Right lung (tissue), 10 donors: ENCODE measurements at places on chromosomes 11 and 22. TPM values are rescaled to one million over a fixed set of nuclear protein-coding genes. Genes with fewer than 3 reads are reported as not detected.

- no peak for DNase-seq
These were observed 38.3 kb downstream of the TBX1 start for GRCh38 chr22:19798891-19799293.

DNA sequence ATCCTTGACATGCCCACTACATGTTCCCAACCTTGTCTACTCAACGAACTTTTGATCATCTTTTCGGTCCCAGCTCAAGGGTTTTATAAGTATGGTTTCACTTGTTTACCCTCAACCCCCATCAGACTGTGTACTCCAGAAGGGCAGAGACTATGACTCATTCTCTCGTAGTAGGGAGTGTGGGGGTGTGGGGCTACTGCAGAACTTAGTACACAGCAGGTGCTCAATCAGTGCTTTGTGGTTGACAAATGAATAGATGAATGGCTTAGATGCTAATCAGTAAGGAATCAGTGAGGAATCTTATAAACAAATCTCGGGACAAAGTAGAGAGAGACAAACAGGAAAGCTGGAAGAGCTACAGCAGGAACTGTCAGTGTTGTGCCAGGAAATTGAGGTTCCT, 151.7 kb upstream of the PLET1 start:
- no peak for DNase-seq

Gene OOSP1
- polyA plus RNA-seq = not detected

Gene CSF2RB
- 2.8 TPM for polyA plus RNA-seq

- DNase-seq = no peak
These were observed 26.8 kb downstream of the CADM1 start for GRCh38 chr11:115477410-115477809.

- no peak for DNase-seq
These were observed 2.1 kb downstream of the FNBP4 start for GRCh38 chr11:47765086-47765485.

DNA sequence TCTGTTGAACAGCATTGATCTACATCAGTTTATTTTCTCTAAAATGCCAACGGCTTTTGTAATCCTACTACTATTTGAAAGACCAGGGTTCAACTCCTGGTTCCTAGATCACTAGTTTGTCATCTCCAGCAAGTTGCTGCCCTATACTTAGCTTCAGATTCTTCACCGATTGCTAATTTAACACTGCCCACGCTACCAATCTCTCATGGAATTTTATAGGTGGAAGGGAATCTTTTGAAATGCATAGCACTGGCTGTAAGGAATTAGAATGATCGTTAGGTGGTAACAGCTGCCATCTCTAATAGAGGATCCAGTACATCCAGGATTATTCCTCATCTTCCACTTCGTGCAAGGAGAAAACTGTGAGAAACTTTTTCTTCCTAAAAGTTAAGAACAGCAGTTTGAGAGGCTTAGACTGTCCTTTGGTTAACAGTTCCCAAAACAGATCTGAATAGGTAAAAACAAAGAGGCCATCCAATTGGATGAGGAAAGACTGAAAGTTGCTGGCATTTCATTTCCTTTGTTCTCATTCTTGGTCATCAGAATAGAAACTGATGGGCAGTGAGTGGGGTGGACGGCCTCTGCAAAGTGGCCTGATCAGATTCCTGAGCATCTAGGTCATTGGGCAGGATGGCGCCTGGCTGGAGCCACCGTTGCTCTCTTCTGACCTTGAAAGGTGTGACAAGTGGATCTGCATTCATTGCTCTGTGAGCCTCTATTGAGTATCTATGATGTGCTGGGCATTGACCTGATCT, 236.3 kb upstream of the SORL1-AS1 start:
- DNase-seq = no peak

- no peak for DNase-seq
These were observed 77.5 kb upstream of the CTSC start for GRCh38 chr11:88414981-88415413.

Gene KCNJ5
- 8.7 TPM for polyA plus RNA-seq

Gene KDM4E
- polyA plus RNA-seq = 0.15 TPM

Gene RCOR2
- polyA plus RNA-seq = 12.0 TPM

GRCh38 chr11:59224351-59224928, 11.7 kb upstream of the MPEG1 start:
- peak; percentile 73 for DNase-seq

DNA sequence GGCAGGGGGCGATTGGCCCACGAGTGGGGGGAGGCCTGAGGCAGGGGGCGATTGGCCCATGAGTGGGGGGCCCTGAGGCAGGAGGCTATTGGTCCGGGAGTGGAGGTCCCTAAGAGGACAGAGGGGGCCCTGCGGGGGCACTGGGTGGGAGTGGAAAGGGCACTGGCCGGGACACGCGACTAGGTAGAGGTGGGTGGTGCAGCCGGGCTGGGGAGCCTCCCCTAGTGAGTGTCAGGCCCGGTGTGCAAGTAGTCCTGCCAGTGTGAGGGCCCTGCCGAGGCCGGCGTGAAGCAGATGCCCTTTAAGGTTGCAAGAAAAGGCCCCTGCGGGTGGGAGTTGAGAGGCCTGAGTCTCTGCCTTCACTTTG, 909 bp upstream of the BRD1 start:
- DNase-seq = no peak

- no peak for DNase-seq
These were observed 217.8 kb upstream of the TBCEL start for GRCh38 chr11:120805960-120806555.

DNA sequence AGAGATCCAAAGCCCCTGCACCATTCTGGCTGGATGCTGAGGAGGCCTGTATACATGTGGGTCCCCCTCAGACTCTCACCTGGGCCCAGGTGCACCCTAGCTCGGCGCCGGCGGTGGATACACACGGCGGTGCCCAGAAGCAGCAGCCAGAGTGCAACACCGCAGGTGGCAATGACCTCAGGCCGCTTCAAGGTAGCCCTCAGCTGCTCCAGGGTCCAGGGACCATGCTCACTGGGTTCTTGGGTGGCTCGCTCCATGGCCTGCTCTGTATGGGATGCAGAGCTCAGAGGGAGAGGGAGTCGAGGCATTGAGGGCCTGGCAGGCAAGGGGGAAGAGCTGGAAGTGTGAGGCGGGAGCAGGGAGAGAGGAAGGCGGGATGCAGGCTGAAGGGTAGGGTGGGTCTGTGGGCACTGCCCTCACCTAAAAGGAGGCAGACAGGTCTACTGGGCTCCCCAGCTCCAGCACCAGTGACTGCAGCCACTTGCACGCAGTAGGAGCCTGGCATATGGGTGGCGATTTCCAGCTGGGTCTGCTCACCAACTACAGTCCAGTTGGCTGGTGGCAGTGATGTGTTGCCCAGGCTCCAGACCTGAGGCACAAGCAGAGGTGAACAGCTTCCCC, 3.8 kb downstream of the ROBO4 start:
- no peak for DNase-seq

DNA sequence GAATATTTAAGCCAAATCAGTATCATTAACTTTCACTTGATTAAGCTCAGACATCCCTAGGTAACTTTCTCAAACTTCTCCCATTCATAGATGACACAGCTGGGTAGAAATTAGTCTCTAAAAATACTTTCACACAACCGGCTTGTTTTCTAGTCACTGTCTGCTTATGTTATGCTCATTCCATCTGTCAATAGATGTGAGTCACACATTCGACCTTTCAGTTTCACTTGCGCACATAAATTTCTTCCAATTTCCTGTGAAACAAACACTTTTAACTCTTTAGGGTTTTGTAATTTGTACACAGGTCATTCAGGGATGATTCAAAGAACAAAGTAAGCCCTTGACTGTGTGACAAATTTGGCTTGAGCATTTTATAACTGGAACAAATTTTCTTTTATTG, 723.0 kb downstream of the KCNA4 start:
- no peak for DNase-seq

DNA sequence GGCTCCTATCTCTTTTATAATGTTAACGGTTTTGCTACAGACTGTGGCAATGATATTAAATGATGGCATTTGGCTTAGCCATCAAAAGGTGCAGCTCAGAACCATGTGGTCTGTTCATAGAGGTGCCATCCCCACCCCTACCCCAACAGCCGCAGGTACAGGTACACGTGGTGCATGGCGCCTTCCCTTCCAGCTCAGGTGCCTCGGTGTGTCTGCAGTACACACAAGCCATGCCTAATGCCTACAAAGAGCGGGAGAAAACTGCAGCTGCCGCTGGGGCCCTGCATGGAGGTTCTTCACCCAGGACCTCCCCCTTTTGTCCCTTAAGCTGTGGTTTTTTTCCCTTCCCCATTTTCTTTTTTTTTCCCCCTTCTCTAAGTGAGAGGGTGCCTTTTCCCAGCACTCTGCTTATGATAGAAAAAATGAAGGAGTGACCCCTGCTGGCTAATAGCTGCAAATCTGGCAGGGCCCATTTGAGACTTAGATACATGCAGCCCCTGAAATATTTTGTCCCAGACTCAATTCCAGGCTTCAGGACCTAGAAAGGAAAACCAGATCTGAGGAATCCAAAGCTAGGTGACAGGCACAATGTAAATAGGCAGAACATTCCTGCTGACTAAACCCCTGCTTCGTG, 6.5 kb downstream of the OR52M1 start:
- no peak for DNase-seq

DNA sequence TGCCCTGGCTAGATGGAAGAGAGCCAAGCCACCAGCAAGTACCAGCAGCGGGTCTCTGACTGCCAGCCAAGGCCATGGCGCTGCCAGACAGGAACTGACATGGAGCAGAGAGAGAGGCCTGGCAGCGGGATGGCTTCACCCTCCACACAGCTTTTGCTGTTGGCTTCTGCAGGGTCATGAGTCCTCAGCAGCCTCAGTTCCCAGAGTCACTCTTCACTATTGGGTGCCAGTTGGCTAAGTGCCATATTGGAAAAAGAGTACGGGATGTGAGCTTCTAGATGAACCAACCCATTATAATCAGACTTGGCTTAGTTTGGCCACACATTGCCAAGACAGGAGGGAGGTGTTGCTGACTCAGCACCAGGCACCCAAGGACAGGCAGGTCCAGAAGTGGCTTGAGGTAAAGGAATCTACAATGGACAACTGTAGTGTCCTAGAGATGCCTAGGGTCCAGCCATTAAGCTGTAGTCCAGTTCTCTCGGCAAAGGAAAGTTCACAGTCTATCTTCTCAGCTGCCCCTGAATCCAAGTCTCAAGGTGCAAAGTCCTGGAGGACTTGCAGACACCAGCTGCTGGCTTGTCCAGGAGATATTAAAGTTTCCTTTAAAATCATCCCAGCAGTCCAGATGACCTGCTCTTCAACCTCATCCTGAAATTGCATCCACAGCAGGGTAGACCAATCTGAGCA, 40.7 kb upstream of the POU2AF1 start:
- no peak for DNase-seq

- no peak for DNase-seq
These were observed 109.8 kb upstream of the FGF3 start for GRCh38 chr11:69928975-69929374.

- no peak for DNase-seq
These were observed 16.9 kb downstream of the FADS2 start for GRCh38 chr11:61844909-61845565.

DNA sequence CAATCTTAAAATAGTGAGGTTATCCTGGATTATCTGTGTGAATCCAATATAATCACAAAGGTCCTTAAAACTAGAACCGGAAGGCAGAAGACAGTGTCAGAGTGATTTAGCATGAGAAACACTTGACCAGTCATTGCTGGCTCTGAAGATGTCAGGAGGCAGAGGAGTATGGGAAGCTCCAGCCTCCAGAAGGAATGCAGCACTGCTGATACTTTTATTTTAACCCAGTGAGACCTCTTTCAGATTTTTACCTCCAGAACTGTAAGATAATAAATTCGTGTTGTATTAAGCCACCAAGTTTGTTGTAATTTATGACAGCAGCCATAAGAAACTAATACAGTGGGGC, 134.4 kb upstream of the ZC3H12C start:
- DNase-seq = no peak

DNA sequence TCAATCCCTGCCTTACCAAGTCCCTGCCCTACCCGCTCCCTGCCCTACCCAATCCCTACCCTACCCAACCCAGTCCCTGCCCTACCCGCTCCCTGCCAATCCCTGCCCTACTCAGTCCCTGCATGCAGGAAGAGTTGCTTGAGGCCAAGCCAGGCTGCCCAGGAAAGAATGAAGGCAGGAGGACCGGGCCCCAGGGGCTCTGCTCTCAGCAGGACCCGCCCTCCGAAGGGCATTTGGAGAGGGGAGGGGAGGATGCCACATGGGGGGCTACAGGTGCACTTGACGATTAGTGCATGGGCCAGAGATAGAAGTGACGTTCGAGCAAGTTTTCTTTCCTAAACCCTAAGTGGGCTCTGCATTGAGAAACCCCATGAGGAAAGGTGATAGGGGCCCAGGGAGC, 581.2 kb downstream of the TBC1D22A start:
- DNase-seq = no peak

DNA sequence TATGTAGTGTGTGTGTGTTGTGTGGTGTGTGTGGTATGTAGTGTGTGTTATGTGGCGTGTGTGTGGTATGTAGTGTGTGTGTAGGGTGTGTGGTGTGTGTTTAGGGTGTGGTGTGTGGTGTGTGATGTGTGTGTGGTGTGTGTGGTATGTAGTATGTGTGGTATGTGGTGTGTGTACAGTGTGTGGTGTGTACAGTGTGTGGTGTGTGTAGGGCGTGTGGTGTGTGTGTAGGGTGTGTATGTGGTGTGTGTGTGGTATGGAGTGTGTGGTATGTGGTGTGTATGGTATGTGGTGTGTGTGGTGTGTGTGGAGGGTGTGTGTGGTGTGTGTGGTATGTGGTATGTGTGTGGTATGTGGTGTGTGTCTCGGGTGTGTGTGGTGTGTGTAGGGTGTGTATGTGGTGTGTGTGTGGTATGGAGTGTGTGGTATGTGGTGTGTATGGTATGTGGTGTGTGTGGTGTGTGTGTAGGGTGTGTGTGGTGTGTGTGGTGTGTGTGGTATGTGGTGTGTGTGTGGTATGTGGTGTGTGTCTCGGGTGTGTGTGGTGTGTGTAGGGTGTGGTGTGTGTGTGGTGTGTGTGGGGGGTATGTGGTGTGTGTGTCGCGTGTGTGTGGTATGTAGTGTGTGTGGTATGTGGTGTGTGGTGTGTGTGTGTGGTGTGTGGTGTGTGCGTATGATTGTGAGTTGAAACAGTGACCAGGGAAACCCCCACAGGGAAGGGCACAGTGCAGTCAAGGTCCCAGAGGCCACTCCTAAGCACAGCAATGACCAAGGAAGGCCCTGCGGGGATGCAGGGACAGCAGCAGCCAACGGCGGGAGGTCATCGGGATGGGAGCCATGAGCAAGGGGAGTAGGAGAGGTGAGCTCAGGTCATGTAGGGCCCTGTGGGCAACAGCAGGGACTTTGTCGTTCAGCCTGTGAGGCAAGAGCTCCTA, 2.9 kb upstream of the PPP6R2 start:
- DNase-seq = no peak

DNA sequence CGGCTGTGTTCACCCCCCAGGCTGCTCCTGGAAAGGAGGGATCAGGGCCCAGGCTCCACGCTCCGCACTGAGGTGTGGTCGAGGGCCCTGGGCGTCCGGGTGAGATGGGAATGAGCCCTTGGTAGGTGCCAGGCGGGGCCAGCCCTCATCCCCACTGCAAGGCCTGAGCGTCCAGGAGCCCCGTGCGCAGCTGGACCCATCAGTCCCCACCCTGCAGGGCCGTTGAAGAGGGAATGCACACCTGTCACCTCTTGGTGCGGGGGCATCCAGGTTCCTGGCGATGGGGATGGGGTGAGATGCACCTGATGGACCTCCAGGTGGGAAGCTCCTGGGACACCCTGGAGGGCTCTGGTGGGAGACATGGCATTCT, 72.2 kb downstream of the KCNQ1 start:
- DNase-seq = no peak

GRCh38 chr11:3080104-3080503, 22.9 kb upstream of the CARS1 start:
- no peak for DNase-seq

Gene SLCO2B1
- 27.8 TPM for polyA plus RNA-seq

GRCh38 chr22:44838316-44839016, 86.1 kb downstream of the ARHGAP8 start:
- DNase-seq = peak; percentile 36
